ENCODE measurements at places on chromosomes 11 and 22.

DNA sequence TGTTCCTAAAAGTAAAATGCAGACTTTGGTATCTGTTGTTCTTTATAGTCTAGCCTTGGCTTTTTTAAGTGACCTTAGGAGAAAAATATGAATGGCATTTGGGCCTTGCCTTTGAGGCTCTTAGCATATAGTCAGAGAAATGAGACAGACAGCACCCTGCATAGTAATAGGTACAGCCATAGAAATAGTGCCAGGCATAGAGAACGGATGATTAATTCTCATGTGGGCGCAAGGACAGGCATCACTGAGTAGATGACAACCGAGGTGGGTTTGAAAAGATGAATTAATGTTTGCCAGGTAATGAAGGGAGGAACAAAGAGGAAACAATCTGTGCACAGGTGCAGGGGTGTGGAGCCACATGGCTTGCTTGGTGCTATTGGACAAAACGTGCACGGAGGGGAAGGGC, 90.5 kb downstream of the BMAL1 start:
- DNase-seq = no peak

DNA sequence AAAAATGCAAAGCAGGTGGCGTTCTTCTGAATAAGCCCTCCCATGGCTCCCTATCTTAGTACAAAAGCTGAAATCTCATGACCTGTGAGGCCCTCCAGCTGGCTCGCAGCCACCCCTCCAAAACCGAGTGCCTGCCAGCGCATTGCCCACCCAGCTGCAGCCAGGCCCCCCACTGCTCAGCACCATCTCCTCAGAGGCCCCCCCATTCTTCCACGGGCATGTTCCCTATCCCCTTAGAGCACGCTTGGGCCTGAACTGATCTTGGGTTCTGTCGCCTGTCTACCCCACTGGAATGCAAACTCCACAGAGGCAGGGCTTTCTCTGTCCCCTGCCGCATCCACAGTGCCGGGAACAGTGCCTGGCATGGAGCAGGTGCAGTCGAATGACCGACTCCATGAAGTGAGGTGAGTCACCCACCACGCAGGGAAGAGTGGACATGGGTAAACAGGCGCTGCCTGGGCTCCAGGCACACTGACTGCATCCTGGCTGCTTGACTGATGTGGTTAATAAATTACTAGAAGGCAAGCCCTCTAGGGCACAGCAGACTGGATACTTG, 11.3 kb upstream of the EFCAB6 start:
- no peak for DNase-seq

DNA sequence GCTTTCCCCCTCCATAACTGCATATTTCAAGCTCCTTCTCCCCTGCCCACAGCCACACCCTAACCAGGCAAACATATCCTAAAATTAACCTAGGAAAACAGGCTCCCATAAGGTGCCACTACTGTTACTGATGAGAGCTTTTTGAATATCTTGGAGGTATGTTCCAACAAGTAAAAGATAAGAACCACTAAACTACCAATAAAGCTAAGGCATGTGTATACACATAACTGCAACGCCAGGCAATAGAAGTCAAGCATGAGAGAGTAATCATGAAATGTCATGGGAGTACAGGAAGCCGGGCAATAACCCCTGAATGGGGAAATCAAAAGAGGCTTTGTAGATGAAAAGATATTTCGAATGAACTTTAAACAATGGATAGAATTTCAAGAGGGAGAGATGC, 9.3 kb downstream of the MMP13 start:
- no peak for DNase-seq

- DNase-seq = no peak
These were observed 169.8 kb downstream of the GUCY1A2 start for GRCh38 chr11:106848526-106848925.

DNA sequence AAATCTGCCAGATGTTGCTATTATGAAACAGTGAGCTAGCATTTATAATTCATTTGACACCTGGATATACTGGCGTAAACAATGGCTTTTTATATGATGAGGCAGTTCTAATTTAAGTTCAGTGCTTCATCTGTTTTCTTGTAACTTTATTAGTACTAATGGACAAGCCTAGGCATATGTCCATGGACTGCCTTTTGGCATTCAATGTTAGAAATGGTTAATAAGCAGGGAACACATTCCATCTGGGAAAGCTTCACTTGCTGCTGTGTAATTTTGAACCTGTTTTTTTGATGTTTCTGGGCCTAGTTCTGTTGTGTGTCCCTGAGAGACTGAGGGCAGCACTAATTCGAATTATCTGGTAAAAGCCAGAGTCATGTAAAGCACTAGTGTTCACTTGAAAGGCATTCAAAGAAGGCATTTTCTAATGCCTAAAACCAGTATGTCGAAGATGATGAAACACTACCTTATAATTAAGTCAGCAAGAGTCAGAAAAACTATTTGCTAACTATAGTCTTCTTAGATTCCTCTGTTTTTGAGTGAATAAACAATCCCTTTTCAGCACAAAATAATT, 138.5 kb downstream of the SWAP70 start:
- no peak for DNase-seq

GRCh38 chr22:33038836-33039235, 19.3 kb downstream of the SYN3 start:
- no peak for DNase-seq

GRCh38 chr11:131624531-131624930, 254.1 kb downstream of the NTM start:
- no peak for DNase-seq

GRCh38 chr22:37293172-37293571, 10.9 kb downstream of the CYTH4 start:
- no peak for DNase-seq

- DNase-seq = no peak
These were observed 8.3 kb downstream of the SF3A1 start for GRCh38 chr22:30348404-30348803.

DNA sequence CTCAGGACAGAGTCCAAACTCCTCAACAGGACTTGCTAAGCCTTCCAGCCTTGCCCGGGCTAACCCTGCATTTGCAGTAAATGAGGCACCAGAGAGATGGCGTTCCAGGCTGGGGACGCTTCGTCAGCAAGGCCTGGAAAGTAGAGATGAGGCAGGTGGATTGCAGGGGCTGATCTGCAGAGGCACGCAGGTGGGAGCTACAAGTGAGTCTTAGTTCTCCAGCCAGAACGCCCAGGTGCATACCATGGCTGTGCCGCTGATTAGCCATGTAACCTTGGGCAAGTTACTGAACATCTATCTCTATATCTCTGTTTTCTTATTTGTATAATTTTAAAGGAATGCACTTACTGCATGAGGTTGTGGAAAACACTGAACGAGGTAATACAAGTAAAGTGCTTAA, 52.7 kb upstream of the BARX2 start:
- no peak for DNase-seq

DNA sequence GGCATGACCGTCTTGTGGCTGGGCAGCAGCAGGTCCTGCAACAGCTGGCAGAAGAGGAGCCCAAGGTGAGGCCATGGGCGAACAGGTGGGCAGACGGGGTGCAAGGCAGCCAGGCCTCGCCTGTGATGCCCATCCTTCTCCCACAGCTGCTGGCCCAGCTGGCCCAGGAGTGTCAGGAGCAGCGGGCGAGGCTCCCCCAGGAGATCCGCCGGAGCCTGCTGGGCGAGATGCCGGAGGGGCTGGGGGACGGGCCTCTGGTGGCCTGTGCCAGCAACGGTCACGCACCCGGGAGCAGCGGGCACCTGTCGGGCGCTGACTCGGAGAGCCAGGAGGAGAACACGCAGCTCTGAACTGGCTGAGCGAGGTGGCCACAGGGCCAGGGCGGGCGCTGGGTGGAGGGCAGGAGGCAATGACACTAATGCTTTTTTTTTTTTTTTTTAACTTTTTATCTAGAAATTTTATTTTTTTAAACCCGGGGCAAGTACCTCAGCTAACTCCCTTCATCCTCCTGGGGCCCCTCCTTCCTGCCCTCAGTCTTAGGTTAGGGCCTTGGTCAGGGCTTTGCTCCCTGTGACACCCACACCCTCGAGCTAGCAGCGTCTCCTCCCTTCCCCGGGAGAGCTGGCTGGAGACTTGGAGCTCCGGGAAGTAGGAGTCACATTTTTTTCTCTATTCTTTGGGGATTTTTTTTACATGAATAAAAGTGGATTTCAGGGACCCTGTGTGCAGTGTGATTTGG, 16.0 kb downstream of the PLCB3 start:
- DNase-seq = no peak

- DNase-seq = no peak
These were observed 10.9 kb downstream of the MUC2 start for GRCh38 chr11:1085440-1086170.

DNA sequence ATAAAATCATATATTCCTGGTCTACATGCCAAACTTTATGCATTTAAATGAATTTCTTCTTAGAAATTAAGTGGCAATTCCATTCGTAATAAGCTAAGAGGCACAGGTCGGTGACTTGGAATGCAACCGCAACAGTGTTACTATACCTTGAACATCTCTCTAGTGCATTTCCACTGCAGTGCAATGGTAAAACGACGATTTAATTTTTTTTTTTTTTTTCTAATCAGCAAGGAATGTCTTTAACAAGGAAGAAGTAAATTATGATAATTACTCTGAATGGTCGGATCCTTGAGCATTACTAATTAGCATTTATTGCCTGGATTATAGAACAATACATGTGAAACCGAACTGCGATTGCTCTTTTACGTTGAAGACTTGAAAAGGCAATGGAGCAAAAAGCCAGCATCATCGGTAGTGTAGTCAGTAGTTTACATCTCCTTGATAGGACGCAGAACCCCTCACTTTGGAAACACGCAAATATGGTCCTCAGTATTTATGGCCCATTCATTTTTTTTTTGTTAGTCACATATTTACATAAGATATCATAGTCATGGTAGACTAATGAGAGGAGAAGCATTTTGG, 20.2 kb downstream of the BLID start:
- DNase-seq = no peak

DNA sequence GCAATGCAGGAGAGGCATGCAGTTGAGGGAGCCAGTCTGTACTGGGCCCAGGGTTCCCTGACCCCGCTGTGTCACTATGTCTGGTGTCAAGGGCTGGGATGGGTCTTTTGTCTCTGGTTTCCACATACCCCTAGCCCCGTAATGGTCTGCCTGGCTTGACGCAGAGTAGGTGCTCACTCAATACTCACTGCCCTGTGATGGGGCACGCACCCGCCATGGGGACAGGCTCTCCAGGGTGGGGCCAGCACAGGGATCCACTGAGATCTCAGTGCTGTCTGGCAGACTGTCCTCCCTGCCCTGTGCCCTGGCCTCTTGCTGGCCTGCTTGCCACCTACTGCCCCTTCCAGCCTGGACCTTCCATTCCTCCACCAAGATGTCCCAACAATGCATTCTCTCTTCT, 101.7 kb upstream of the CD82 start:
- DNase-seq = no peak

GRCh38 chr11:60389279-60389910, 6.9 kb upstream of the MS4A14 start:
- no peak for DNase-seq

GRCh38 chr11:102798012-102798746, at the start of gene MMP1:
Gene MMP1, minus strand, starts transcription at chr11:102798160. Its CDS starts 68 bp downstream, at chr11:102798092.
- DNase-seq = no peak

DNA sequence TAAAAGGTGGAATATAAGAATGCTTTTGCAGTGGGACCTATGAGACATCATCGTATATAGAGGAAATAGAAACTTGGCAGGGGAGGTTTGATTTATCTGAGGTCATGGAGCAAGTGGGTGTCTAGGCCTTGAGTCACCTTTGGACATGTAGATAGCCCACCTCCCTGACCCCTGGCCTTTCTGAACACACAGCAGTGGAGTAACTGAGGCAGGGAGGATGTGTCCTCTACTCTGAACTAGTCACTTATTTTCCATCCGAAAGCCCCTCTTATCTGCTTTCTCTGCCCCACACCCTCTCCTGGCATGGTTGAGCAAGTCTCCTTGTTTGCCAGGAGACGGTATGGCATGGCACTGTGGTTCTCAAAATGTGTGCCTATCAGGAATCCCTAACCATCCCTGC, 7.9 kb downstream of the CD82 start:
- no peak for DNase-seq

GRCh38 chr11:115276191-115276590, 228.0 kb downstream of the CADM1 start:
- no peak for DNase-seq

Measured in effector memory CD8-positive, alpha-beta T cell (primary cell).